GM10248 (cell line): ENCODE measurements at places on chromosomes 13 and 19.

DNA sequence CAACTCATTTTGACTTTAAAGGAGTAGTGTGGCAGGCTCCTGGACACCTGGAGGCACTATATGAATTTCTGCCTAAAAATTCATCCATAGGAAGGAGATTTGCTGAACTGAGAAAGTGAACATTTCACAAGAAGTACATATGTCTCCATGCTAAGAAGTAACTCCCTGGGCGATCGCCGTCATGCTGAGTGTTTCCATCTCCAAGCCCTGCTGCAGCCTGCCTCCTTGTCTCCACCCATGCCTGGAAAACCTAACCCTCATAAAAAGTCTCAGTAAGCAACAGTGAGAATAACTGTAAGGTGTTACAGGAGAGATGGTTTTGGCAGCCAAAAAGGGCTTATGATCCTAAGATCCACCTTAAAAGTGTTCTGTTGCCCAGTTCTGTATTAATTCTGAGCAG lies 251.3 kb downstream of the SHISA2 start:
- DNase-seq, result no peak

DNA sequence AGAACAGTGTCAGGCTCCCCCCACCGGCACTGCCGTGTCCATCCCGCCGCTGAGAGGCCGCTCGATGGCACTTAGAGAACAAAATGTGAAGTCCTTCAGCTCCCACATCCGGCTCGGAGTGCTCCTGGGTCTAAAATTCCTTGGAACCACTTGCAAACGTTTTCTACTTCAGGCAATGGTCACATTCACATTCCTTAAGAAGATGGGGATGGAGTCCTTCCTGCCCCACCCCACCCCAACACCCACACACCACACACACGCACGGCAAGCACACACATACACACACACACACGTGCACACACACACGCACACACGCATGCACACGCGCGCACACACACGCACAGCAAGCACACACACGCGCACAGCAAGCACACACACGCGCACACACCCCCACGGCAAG lies 83.4 kb downstream of the SOX1 start:
- DNase-seq, result no peak

GRCh38 chr19:1213391-1214286 lies 8.1 kb downstream of the STK11 start:
- DNase-seq, result peak; percentile 55

DNA sequence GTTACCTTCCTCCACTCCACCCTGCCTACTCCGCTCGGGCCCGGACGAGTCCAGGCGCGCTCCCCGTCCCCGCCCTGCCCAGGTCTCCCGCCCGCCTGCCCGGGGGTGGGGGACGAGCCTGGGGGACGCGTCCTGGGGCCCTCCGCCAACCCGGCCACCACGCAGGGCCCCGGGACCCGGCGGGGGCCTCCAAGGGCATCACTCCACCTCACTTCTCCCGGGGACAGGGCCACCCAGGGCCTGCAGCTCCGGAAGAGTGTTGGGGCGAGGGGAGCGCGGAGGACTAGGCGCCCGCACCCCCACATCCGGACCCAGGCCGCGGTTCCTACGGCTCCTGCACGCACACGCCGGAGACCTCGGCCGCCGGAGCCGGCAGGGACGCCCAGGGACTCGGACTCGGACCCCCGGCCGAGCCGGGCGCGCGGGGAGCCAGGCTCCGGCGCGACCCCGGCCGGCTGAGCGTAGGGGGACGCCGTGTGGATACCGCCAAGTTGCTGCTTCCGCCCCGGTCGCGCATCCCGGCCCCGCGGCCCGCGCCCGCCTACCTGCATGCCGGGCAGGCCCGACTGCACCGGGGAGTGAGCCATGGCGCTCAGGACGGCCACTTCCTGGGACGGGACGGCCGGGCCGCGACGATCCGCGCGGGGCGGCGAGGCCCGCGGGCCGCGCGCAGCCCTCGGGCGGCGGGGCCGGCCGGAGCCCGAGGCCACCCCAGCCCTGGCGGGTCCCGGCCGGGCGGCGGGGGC lies 534 bp downstream of the STK24 start:
- DNase-seq, result no peak

DNA sequence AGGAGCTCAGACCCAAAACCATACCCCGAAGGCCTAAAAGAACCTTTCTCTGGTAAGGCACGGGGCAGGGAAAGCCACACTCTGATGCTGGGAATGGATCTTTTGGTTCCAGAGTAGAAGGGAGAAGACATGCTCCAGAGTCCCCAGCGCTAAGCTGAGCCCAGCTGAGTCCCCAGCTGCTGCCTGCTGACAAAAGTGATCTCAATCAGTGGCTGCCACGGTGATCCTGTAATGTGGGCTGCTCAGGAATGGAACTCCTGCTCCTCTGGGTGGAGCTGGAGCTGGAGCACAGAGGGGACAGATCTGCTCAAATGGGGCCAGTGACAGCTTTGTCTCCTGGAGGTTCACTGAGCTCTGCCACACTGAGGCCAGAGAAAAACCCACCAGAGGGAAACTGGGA lies 70.5 kb downstream of the MLLT1 start:
- DNase-seq, result no peak

GRCh38 chr19:55461974-55462626 lies 658 bp upstream of the ISOC2 start:
- no peak for DNase-seq

DNA sequence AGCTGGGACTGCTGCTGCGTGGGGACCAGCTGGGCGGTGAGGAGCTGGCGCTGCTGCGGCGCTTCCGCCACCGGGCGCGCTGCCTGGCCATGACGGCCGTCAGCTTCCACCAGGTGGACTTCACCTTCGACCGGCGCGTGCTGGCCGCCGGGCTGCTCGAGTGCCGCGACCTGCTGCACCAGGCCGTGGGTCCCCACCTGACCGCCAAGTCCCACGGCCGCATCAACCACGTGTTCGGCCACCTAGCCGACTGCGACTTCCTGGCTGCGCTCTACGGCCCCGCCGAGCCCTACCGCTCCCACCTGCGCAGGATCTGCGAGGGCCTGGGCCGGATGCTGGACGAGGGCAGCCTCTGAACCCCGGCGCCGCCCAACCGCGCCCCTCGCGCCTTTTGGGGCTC lies 12.8 kb downstream of the TNFAIP8L1 start:
- DNase-seq, result no peak

GRCh38 chr19:12656899-12657571 lies 9.5 kb downstream of the MAN2B1 start:
- DNase-seq, result no peak

DNA sequence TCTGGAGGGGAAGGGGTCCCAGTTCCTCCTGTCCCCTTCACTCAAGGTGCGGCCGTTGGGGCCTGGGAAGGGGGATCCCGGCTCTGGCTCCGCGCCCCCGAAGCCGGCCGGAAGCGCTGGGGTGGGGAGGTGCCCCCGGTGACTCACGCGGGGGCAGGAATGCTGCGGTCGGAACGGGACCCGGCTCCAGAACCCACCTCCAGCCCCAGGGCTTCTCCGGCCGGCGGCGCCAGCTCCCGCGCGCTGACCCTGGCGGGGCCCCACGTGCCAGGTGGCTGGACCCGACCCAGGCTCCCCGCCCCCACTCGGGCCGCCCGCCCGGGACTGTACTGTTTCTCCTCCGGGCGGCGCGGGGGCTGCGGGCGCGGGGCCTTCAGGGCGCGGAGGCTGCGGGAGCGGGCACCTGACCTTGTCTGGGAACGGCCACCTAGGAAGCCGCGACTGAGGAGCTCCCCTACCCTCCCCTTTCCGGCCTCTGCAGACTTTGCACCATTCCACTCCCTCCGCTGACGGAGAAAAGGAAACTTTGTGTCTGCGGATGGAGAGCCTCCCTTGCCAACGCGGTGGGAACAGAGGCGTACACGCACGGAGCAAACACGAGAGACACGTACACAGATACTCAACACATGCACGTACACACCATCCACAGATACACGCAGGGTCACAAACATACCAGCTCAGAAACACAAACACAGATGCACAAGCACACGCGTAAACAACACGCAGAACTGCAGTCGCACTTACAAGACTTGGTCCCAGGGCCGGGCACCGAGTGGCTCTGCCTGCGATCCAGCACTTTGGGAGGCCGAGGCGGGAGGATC lies 7.2 kb downstream of the AXL start:
- DNase-seq, result no peak

- DNase-seq, result no peak
Observed at GRCh38 chr13:66365101-66365500, 865.0 kb downstream of the PCDH9 start.
